Naive B cell (primary cell): ENCODE measurements at places on chromosomes 1 and 21. TPM values are rescaled to one million over a fixed set of nuclear protein-coding genes. Genes with fewer than 3 reads are reported as not detected.

ADAMTS1 gene
- polyA plus RNA-seq: not detected

GRCh38 chr21:28953247-28953646 is 39.4 kb downstream of the LTN1 start:
- no peak for DNase-seq

DNA sequence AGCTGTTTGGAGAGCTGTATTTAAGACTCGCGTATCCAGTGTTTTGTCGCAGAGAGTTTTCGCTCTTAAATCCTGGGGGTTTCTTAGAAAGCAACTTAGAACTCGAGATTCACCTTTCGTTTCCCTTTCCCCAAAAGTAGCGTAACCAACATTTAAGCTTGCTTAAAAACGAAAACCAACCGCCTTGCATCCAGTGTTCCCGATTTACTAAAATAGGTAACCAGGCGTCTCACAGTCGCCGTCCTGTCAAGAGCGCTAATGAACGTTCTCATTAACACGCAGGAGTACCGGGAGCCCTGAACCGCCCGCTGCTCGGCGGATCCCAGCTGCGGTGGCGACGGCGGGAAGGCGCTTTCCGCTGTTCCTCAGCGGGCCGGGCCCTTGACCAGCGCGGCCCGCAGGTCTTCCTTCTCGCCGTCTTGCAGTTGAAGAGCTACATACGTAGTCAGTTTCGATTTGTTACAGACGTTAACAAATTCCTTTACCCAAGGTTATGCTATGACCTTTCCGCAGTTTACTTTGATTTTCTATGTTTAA is 1.9 kb downstream of the OLIG1 start:
- no peak for DNase-seq

GRCh38 chr1:24923485-24924113 is 6.5 kb downstream of the RUNX3 start:
- peak; percentile 50 for DNase-seq

OR14K1 gene
- not detected for polyA plus RNA-seq

DNA sequence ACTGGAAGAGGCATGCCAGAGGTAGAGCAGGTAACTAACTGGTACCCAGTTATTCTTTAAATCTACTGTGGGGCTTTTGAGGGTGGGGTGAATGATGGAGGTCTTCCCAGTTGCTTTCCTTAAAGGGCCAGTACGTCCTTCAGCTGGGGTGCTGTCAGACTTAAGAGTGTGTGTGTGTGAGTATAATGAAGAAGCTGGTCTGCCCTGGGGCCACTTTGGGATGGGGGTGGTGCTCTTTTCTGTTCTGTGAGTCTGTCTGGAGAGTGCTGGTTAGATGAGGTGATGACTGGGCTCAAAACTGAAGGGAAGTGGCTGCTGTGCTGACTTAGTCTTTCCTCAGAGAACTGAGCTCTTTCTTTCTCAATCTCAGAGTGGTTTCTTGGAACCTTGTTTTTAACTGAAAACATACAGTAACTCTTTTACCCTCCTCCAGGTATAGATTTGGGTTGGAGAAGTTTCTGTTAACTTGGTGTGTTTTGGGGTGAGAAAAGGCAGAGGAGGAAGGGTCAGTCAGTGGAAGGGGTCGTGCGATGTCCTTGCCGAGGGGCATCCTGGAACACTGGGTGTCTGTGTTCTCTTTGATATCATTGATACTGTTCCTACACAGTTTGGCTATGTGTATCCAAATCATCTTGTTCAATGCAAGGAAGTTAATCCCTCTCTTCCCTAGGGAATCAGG is 746 bp downstream of the MACF1 start:
- DNase-seq: no peak

DNA sequence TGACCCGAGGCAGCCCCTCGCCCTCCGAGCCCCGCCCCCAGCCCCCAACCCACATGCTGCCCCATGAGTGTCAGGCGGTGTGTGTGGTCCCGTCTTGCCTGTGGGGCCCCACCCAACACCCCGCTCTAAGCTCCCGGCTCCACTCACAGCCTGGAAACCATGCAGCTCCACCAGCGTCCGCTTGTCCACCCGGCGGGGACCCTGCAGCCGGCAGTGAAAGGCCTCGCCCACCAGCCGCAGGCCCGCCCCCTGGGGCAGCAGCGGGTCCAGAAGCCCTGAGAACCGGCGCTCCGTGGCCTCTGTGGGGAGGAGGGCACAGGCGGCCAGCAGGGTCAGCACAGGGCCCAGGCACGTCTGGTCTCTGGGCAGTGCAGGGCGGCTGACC is 2.7 kb downstream of the C1QTNF12 start:
- no peak for DNase-seq

KRTAP21-2 gene
- polyA plus RNA-seq: not detected

DNA sequence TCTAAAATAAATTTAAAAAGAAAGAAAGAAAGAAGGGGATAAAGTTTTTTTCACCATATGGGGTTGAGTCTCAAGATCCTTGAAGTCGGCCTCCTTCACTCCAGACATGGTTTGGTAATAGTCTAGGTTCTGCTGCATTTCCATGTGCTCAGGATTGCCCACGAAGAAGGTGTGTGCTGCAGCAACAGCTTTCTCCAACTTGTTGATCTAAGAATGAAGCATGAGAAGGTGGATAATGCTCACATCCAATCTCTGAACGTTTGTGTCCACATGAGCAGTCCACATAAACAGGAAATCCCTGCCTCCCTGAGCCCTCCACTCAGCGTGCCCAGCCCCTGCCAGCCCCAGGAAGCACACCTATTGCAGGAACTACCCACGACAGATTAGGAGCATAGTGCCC is 4.6 kb downstream of the P3H1 start:
- DNase-seq: no peak

- DNase-seq: no peak
Measured at GRCh38 chr1:107990606-107991005, 25.6 kb upstream of the VAV3 start.

ADAMTSL4 gene
- not detected for polyA plus RNA-seq

DNA sequence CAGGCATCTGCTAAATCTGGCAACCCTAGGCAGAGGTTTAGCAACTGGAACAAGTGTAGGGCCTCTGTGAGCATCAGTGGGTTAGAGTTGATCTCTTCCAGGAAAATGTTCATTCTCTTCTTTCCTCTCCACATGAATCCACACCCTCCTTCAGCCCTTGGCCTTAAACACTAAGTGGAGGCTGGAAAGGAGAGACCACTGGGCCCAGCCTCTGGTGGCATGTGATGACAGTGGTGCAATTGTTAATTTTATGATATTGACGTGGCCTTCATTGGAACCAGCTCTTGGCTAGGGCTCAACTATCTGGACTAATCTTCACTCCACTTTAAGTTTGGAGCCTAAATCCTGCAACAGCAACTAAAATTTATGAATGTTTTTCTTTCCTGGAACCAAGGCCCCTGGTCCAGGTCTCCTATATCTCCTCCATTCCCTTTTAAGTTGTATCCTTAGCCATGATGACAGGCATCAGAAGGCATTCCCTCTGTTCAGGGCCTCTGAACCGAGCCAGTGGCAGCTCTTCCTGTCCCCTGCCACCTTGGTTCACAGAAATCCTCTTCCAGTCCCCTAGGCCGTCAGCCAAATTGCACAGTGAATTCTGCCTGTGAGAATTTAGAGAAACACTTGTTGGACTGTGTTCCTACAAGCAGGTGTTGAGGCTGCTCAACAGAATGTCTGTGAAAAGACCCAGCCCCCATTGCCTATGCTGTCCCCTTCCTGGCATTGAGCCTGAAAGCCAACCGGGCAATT is 132.2 kb downstream of the PSMG1 start:
- no peak for DNase-seq

ERICH3 gene
- not detected for polyA plus RNA-seq

SPATA21 gene
- polyA plus RNA-seq: not detected

DNA sequence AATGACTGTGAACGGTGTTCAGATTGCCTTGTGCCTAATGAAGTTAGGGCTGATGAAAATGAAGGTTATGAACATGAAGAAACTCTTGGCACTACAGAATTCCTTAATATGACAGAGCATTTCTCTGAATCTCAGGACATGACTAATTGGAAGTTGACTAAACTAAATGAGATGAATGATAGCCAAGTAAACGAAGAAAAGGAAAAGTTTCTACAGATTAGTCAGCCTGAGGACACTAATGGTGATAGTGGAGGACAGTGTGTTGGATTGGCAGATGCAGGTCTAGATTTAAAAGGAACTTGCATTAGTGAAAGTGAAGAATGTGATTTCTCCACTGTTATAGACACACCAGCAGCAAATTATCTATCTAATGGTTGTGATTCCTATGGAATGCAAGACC is 96.6 kb downstream of the ZFYVE9 start:
- no peak for DNase-seq

- no peak for DNase-seq
Measured at GRCh38 chr1:158931055-158931737, at the start of gene PYHIN1. Gene PYHIN1, plus strand, starts transcription at chr1:158931552. Its CDS starts 5,359 bp downstream, at chr1:158936911.

DNA sequence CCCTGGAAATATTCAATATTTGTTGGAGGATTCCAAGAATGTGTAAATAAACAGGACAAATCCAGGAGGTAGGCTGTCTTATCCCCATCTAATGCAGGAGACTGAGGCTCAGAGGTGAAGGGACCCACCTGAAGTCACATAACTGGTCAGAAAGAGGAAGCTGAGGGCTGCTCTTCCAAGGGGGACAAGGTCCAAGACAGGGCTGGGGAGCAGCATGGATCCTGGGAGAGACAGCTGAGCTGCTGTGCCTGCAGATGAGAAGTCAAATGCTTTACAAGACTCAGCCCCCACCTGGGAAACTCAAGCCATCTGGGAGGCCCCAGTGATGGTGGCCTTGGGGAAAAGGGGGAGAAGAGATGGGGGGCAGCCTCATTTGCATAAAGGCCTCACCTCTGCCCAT is 224.4 kb downstream of the PTPRU start:
- DNase-seq: no peak
